ENCODE measurements at places on chromosomes 5 and 9.

DNA sequence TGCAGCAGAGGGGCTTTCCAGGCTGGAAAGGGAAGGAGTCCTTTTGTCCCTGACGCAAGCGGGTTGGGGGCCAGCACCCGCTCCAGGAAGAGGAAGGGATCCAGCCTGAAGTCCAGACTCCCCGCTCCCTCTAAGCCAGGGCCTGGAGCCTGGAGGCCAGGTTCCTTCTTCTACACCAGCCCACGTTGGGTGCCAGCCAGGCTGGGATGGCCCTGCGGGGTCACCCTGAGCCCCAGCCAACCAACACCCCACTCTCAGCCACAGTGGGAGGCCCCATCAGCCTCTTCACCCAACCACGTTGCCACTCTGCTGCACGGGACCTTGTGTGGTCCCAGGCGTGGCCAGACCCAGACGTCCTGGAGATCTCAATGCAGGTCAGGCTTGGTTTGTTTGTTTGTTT lies 970 bp upstream of the FUT7 start:
- DNase-seq: peak; percentile 40

DNA sequence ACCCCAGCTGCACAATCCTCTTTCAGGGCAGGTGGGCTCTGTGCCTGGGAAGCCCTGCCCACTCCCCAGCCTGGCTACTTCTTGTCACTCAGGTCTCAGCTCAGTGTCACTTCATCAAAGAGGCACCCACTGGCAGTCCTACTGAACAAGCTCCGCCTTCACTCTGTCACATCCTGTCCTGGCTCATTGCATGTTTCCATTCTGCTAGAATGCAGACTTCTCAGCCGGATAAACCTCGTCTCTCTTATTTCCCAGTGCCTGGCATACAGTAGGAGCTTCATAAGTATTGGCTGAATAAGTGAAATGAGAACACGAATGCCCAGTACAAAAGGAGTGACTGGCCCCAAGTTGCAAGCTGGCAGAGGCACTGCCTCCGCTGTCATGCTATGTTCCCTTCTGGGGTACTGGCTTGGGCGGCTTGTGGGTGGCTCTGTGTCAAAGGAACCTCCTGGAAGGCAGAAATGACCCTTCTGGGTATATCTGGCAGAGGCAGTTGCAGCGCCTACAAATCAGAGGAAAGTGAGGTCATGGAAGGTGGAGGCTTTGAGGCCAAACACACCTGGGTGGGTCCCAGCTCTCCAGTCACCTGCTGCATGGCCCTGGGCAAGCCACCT lies 98.3 kb upstream of the PHYKPL start:
- DNase-seq: no peak

DNA sequence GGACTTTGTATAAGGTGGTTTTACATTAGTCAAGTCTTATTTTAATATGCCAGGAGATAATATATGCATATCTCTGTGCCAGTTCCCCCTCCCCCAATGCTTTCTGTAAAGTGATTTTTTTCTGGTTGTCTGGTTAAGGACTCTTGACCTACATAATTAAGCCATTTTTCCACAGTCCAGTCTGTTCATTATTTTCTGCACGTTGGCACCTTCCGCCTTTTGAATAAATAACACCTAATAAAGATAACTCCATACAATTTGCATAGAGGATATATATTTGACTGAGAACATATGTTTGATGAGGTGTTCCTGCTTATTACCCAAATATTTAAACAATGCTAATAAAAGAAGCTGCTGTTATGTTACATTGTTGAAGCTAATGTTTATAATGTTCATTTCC lies 320.9 kb downstream of the DMAC1 start:
- DNase-seq: no peak

- DNase-seq: no peak
Observed at GRCh38 chr9:131815970-131816873, 76.3 kb upstream of the RAPGEF1 start.

GRCh38 chr9:126393876-126394275 lies 67.2 kb downstream of the MVB12B start:
- no peak for DNase-seq

GRCh38 chr5:56264417-56265025 lies 31.4 kb upstream of the ANKRD55 start:
- DNase-seq: peak; percentile 34

GRCh38 chr5:135193213-135194125 lies 159.4 kb upstream of the PITX1 start:
- DNase-seq: no peak

- DNase-seq: peak; percentile 93
Observed at GRCh38 chr5:177455036-177455660, 8.5 kb downstream of the PRR7 start.

DNA sequence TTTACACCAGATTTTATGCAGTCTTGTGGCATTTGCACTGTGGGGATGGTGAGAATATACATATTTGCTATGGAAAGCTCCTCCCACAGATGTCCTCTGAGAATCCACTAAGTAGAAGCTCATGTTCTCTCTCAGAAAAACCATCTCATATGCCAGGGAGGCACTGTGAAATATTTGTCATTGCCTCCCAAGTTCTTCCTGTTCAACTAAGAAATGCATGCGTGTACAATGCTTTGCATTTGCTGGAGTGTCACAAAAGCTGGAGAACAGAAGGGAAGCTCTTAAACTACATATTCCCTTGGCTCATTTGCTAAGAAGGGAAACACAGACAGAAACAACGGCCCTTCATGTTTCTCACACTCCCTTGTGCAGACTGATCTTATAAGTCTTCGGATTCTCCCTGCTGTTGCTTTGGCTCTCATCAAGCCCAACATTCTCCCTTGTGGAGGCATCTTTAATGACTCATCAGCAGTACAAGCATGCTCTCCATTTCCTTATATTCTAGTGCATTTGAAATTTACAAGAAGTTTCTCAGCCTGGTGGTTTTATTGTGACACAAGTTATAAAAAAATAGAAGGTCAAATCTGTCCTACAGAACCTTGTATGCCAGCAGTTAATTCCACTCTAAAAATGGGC lies 220.6 kb downstream of the TRIM36 start:
- DNase-seq: no peak

GRCh38 chr9:354453-354852 lies 139.8 kb downstream of the DOCK8 start:
- DNase-seq: no peak

DNA sequence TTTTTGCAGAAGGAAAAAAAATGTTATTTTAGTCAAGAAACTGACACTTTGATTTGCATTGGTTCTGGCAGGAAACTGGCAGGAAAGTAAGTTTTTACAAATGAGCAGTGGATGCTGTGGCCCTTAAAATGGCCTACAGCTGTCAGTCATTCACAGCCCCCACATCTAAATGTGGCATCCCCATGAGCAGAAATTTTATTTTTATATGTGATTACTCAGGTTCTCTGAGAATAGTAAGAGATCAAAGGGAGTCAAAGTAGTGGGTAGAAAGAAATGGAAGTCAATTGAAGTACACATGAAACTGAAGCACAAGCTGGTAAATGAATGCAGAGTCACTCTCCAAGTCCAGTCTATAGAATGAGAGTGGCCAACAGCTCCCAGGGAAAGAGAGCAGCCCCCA lies 80.3 kb downstream of the ENC1 start:
- no peak for DNase-seq

DNA sequence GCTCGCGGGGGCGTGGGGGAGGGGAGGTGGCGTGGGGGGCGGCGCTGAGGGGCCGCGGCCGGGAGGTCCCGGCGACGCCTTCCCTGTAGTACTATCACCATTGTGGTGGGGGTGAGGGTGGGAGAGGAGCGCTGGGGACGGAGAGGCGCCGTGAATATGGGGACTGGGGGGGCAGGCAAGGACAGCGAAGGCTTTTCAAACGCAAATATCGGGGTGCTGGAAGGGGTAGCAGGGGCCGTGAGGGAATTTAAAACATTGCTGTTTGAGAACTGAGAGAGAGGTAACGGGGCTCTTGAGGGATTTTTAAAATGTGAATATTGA lies 427 bp downstream of the RBM27 start:
- no peak for DNase-seq

DNA sequence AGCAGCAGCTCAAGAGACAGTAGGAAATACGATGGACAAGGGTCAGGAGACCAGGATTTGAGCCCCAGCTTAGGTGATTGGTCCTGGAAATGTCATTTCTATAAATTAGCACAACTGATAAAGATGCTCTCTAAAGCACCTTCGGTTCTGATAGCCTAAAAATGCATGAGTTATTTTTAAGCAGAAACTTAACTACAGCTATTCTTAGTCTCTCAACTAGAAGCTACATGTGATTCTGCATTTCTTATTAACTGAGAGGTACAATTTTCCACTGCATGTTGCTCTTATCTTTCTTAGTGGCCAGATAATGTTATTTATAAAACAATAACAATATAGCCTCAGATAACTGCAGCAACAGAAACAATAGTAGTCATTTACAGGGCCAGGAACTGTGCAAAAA lies 136.4 kb downstream of the GRIA1 start:
- no peak for DNase-seq

DNA sequence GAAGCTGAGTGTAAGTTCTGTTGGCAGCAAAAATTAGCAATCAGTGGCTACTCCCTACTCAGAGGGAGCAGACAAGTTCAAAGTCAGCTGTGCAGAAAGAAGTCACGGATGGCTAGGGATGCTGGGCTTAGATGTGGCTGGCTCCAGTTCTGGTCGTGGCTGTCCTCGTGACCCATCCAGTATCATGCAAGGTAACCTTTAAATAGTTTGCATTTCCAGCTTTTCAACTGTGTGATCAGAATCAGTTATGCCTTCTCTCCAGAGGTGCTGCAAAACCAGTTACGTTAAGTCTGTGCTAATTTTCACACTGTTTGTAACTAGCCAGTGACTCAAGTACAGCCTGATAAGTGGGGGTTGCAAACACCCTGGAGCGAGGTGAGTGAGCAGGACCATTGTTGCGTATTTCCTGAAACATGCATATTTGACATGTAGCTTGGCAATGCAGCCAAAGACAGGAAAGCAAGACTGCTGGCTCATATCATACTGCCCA lies 302.4 kb downstream of the ATPSCKMT start:
- no peak for DNase-seq

DNA sequence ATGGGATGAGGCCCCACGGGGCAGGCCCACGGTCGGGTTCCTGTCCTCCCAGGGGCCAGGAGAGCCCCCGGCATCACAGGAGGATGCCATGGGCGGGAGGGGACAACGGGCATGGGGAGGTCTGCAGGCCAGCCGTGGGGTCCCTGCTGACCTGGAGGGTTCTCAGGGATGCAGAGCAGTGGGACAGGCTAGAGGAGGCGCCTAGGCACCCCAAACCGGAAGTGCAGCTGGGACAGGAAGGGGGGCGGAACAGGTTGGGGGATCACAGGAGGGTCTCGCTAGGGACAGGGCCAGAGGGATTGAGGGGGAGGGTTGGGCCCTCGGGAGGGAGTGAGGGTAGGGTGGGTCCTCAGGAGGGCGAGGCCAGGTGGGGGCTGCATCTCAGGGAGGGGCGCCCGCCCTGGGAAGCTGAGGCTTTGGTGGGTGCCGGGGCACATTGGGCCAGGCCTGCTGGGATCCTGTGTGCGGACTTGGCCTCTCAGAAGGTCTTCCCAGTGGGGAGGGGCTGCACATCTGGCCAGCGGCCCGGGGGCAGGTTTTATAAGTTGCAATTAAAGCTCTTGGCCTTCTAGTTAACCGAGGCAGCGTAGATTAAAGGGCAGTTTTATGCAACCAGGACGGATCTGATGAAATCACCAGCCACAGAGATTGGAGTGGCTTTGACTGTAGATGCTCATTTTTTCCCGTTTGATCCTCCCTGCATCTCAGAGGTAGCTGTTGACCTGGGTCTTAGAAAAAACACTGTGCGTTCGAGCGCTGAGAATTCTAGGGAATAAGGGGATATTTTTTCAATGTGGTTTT lies 20.1 kb downstream of the NKD2 start:
- DNase-seq: no peak

DNA sequence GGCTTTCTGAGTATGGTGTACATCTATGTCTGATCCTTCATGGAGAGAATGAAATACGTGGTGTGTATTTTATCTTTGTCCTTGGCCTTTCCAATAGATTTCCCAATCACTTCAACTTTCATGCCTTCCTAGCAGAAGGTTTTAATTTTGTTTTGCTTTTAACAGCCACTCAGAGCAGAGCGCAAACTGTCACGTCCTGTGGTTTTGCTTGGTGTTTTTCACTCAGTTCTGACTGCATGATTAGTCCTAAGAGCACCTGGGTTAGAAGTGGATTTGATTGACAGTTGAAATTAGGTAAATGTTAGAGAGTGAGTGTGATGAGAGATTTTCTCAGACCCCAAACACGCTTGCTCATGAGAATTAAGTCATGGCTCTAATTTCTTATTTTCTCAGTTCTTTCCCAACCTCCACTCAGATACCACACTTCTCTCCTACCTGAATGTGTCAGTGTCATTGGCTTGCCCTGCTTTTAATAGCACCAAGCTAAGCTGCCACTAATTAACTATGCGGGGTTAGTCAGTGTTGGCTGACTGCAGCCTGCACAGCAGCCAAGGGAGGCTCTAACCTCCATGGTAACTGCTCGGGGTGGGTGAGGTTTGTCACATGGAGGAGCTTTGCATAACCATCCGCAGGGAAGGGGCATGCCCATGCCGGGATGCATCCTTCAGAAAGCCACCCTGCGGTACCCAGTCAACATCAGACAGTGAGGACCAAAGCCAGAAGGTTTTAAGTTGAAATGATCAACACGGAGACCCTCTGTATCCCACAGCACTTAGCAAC lies 173.4 kb downstream of the NR3C1 start:
- peak; percentile 56 for DNase-seq

- peak; percentile 27 for DNase-seq
Observed at GRCh38 chr9:137085920-137086530, 760 bp upstream of the MAN1B1 start.

- DNase-seq: no peak
Observed at GRCh38 chr5:71483355-71483754, 27.9 kb downstream of the BDP1 start.

DNA sequence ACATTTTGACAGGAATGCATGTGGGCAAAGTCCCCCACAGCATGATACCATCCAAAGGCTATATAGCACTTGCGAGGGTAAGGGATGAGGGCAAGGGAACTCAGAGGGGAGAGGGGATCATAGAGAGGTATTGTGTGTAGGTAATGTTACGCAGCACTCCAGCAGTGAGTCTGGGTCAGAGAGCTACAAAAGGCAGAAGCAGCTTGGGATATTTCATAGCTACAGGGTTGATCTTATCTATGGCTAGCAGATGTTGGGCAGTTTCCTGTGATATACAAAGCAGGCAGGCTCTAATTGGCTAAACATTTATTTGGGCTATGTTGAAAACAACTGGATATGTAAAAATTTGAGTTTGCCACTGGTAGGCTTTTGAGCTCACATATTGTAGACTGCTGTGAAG lies 17.8 kb upstream of the SLCO4C1 start:
- no peak for DNase-seq

GRCh38 chr5:97979740-97980139 lies 793.7 kb upstream of the RGMB start:
- no peak for DNase-seq

- DNase-seq: no peak
Observed at GRCh38 chr5:23318166-23318565, 189.2 kb upstream of the PRDM9 start.

- DNase-seq: no peak
Observed at GRCh38 chr5:58149345-58149744, 310.5 kb downstream of the PLK2 start.

GRCh38 chr9:69888856-69889585 lies 68.4 kb downstream of the CFAP95 start:
- DNase-seq: no peak
